ENCODE measurements at places on chromosomes 1 and 21. TPM values are rescaled to one million over a fixed set of nuclear protein-coding genes. Genes with fewer than 3 reads are reported as not detected.
A peak's percentile ranks its signal among the peaks of the same experiment; 100 is the strongest.

GRCh38 chr21:44529011-44529421 is 11.0 kb downstream of the KRTAP10-1 start:
- DNase-seq: no peak

DNA sequence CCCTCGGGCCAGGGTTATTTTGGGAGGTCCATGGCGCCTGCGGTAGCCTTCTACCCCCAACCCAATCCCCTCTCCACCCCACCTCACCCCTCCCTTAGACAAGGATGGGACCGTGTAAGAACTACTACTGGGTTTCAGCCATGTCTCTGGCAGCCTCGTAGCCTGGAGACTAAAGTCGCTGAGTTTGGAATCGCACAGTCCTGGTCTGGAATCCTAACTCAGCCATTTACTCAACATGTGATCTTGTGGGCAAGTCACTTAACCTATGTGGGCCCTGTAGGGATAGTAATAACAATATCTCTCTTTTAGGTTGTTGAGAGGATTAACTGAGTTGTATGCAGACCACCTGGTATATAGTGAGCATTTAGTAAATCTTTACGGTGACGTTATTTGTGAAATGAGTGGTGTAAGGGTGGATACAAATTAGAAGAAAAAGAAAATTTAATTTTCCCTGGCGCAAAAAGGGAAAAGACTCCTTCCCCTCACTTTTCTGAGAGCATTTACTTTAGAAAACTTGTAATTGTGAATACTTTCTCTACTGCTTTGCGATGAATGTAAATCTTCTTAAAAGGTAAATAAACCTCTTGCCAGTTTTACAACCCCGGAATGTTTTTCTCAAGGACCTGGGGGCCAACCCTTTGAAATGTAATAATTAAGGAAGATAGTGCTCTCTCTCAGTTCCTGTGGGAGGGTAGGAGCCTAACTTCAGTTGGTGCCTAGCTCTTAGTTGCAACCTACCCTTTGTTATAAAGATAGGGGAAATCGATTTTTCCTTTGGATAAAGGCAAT is 615 bp upstream of the MRPS15 start:
- no peak for DNase-seq

GRCh38 chr1:62452951-62453350 is 16.1 kb downstream of the USP1 start:
- no peak for DNase-seq

GRCh38 chr1:150534002-150534401 is 15.2 kb upstream of the ADAMTSL4 start:
- DNase-seq: no peak

- DNase-seq: no peak
These were observed 21.7 kb upstream of the VASH2 start for GRCh38 chr1:212928323-212929291.

DNA sequence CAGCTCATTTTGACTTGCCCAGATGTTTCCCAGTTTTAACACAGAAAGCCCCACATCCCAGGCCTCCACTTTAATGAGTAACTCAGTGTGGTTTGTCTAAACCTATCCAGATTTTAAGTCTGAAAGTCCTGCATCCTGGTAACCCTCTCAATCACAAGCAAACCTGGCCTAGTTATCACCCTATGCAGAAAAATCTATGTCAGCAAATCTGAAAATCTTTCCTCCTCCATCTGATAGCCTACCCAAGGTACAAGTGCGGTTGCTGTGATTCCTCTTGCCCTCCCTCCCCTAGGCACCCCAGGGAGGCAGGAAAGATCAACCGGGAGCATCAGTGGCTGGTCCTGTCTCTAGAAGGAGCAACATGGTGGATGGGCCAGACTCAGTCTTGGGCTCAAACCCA is 163.7 kb downstream of the IGSF21 start:
- no peak for DNase-seq

DNA sequence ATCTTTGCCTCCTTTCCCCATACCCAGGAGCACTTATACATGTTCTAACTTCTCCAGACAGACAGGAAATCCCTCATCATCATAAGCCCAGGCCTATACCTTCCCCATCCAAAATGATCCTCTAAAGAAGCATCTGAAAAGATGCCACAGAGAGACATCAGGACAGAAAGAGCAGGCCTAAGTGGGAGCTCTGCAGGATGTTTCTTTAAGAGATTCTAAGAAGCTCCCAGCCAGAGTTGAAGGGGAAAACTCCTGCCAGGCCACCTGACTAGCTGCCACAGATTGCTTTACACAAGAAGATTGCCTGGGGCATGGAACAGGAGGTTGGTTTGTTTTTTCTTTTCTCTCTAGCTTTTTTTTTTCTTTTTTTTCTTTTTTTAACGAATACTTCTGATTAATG is 275.8 kb downstream of the VAV3 start:
- DNase-seq: no peak

- DNase-seq: no peak
These were observed 303.2 kb upstream of the FAM78B start for GRCh38 chr1:166470014-166470413.

DNA sequence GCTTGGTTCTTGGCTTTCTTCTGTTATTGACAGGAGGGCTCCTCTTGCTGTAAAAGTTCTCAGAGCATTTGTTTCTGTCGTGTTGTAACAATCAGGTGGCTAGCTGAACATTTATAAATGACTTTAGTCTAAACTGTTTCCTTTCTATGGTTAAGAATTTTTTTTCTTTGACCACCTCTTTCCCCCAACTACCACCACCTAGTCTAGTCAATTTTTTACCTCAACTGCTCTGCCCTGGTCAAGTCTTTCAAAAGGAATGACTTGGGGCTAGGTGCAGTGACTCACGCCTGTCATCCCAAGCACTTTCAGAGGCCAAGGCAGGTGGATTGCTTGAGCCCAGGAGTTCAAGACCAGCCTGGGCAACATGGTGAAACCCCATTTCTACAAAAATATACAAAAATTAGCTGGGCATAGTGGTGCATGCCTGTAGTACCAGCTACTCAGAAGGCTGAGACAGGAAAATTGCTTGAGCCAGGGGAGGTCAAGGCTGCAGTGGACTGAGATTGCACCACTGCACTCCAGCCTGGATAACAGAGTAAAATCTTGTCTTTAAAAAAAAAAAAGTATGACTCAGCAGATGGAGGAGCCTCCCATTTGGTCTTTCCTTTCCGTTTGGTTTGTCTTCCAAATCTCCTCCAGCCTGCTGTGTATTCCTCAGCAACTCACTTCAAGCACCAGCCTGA is 40.7 kb downstream of the MAP3K21 start:
- no peak for DNase-seq

GRCh38 chr1:194809665-194810064 is 1623.3 kb upstream of the B3GALT2 start:
- no peak for DNase-seq

DNA sequence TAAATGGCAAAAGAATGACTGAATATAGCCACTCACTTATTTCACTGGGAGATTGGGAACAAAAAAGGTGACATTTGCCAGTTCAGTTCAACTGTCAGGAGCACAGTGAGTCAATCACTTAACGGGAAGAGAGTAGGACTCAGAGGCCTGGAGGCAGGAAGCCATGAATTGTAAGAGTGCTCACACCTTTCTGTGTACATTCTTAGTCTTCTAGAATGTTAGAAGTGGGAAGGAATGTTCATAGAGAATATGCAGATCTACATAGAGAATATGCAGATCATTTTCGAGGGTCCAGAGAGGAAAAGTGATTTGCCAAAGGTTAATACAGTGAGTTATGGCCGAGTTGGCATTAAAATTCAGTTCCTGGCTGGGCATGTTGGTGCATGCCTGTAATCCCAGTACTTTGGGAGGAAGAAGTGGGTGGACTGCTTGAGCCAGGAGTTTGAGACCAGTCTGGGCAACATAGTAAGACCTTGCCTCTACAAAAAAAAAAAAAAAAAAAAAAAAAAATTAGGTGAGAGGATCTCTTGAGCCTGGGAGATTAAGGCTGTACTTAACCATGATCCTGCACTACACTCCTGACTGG is 8.3 kb downstream of the IL20 start:
- DNase-seq: peak; percentile 5

GRCh38 chr1:3992103-3992556 is 92.1 kb upstream of the C1orf174 start:
- DNase-seq: no peak

GRCh38 chr21:41121785-41122415 is 46.1 kb upstream of the BACE2 start:
- peak; percentile 65 for DNase-seq

GRCh38 chr1:54347955-54348699 is 58.1 kb downstream of the SSBP3 start:
- no peak for DNase-seq

DNA sequence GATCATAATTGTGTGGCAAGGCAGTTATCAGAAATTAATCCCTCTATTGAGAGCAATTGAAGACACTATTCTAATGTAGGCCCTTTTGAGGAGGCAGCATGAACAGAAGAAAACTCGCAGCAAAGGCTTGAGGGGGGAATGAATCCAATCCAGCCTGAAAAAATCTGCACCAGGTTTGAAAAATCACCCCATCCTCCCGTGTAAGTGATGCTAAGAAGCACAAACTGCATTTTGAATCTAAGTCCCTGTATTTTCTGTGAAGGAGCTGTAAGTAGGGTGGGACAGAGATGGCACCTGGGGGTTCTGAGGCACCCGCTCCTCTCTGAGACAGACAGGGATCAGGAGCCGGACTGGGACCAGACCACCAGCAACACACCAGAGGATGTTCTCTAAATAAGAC is at the start of gene CRB1:
TSS of gene CRB1 (plus strand) at position 241 of the 400 bp plus-strand sequence. CDS start 161 bp downstream, outside the sequence.
- no peak for DNase-seq

GRCh38 chr1:162772571-162773154 is 17.8 kb upstream of the HSD17B7 start:
- DNase-seq: no peak

GRCh38 chr1:94808669-94809068 is 11.5 kb upstream of the SLC44A3 start:
- no peak for DNase-seq

GRCh38 chr1:105337420-105337819 is 1587.7 kb downstream of the AMY1C start:
- no peak for DNase-seq

- DNase-seq: peak; percentile 90
These were observed 47.1 kb upstream of the IRF2BP2 start for GRCh38 chr1:234656944-234657654.

DNA sequence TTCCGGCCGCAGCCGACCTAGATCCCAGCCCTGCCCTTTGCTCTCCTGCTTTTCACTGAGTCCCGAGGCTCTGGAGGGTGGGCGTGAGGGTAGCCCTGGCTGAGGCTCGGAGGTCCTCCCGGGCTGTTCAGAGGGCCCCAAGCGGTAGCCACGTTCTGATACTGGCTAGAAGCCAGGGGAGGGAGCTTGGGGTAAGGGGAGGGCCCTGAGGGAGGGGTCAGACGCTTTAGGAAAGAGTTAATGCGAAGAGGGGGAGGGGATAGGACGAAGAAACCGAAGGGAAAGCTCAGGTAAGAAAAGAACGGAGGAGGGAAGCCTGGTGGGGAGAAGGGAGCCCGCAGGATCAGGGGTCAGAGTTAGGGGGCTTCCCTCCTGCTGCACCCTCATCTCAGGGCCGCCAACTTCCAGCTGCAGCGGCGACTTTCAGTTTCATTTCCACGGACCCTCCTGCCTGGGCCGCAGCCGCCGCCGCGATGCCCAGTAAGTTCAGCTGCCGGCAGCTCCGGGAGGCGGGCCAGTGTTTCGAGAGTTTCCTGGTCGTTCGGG is at the start of gene MOV10:
TSS of gene MOV10 (plus strand) at position 220 of the 546 bp plus-strand sequence. CDS start at position 474, 254 bp downstream.
- peak; percentile 88 for DNase-seq

DNA sequence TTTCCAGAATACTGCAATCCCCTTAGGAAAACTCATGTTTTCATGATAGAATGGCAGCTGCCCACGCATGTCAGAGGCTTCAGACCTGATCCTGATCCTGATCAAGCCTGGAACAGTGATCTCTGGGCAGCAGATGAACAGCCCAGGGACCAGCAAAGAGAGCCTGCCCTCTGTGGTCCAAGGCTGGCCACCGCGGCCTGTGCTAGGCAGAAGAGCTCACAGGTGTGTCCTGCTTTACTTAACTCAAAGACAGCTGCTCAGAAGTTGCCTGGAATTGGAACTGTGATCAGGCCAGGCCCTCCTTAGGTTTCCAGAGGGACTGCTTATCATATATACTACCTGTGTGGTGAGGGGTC is 21.2 kb upstream of the BCAR3 start:
- no peak for DNase-seq

- DNase-seq: no peak
These were observed 236.8 kb upstream of the FMN2 start for GRCh38 chr1:239854922-239855321.

DNA sequence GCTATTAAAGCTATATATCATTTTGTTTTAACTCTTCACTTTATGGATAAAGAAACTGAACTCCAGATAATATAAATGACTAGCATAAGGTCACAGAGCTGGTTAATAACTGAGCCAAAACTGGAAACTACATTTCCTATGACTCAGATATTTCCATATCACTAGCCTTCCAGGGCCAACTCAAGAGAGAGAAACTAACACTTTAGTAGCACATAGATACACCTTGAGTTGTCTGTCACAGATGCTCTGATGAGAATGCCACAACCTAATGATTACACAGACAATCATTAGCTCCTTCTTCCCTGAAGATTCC is 40.7 kb downstream of the NME7 start:
- no peak for DNase-seq

GRCh38 chr1:196160066-196160795 is 448.0 kb downstream of the KCNT2 start:
- DNase-seq: no peak

DNA sequence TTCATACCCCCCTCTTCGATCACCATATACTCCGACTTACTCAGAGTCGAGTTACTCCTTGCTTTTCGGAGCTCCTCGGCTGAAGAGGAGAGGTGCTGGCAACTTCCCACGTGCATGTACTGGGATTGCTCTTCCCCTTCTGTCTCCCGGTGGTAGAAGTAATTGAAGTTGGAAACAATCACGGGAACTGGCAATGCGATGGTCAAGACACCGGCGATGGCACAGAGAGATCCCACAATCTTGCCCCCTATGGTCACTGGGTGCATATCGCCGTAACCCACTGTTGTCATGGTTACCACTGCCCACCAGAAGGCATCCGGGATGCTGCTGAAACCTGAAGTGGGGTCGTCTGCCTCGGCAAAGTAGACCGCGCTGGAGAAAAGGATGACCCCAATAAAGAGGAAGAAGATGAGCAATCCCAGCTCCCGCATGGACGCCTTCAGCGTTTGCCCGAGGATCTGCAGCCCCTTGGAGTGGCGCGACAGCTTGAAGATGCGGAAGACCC is 1.5 kb downstream of the KCNA3 start:
- no peak for DNase-seq

GRCh38 chr1:183761871-183762270 is 43.0 kb upstream of the RGL1 start:
- no peak for DNase-seq

Gene GNG12
- total RNA-seq: 330 TPM

Gene TBX15
- total RNA-seq: 16.0 TPM

Gene ERICH3
- not detected for total RNA-seq

Gene CD247
- total RNA-seq: not detected

Gene NPHP4
- total RNA-seq: 3.6 TPM

Gene GJA9
- total RNA-seq: not detected

Gene FAM3B
- not detected for total RNA-seq

Gene SPRR2E
- not detected for total RNA-seq

Gene ZMYM1
- 12.6 TPM for total RNA-seq

Gene AADACL3
- not detected for total RNA-seq

Gene TFF3
- not detected for total RNA-seq

Gene ZNF683
- not detected for total RNA-seq

Gene ACTL8
- not detected for total RNA-seq

Gene SMCP
- not detected for total RNA-seq

Gene NBPF10
- 2.1 TPM for total RNA-seq

Gene CHI3L2
- not detected for total RNA-seq

Gene EPHA10
- total RNA-seq: not detected

Gene TMEM61
- not detected for total RNA-seq

Gene PEF1
- total RNA-seq: 68.6 TPM

Gene SPATA17
- not detected for total RNA-seq

Gene KIF26B
- total RNA-seq: 5.9 TPM

Data from SJSA1 (cell line).